ENCODE measurements at places on chromosomes 5 and 9.

DNA sequence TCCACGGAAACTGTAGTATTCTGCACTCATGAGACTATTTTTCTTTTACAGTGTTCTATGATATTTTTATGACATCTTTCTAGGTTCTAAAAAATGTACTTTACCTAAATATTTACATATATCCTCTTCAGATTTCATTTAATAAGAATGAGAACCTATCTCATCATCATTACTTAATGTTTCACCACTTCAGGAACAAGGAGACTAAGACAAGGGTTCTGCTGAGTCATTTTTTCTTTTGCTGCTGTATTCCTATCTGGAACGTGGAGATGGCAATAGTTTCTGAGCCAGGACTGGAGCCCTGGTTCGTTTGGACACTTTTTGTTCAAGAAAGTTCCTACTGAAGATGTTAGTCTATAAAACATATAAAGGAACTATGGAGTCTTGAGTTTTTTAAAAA, 258.2 kb upstream of the MAP3K1 start:
- no peak for DNase-seq

DNA sequence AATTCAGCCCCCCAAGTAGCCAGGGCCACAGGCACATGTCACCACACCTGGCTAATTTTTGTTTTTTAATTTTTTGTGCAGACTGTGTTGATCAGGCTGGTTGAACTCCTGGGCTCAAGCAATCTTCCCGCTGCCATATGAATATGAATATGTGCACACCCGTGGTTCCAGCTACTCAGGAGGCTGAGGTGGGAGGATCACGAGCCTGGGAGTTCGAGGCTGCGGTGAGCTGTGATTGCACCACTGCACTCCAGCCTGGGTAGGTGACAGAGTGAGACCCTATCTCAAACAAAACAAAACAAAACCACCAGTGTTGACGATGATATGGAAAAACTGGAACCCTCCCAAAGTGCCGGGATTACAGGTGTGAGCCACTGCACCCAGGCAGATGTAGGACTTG, 32.0 kb downstream of the EHMT1 start:
- DNase-seq = no peak

- no peak for DNase-seq
These were observed 267.9 kb upstream of the SEMA6A start for GRCh38 chr5:116842514-116842961.

DNA sequence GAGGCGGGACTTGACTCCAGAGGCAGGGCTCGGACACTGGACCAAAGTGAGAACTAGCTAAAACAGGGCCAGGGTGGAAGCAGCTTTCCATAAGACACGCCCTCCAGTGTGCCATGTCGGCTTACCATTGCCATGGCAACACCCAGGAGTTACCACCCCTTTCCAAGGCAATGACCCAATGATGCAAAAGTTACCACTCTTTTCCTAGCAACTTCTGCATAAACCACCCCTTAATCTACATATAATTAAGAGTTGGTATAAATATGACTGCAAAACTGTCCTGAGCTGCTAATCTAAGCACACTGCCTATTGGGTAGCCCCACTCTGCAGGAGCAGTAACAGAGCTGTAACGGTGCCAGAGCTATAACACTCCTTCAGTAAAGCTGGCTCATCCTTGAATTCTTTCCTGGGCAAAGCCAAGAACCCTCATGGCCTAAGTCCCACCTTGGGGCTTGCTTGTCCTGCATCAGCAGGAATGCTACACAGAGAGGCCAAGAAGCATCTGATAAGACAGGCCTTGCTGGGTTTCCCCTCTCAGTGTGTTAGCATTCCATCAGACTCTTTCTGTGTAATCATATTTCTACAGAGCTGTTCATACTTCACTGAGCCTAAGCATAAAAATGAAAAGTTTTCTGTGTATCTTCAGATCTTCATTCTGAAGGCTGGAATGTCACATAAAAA, 262.7 kb upstream of the KLF9 start:
- no peak for DNase-seq

Data from activated CD8-positive, alpha-beta memory T cell treated with anti-CD3 and anti-CD28 coated beads for 24 hours (primary cell).